ENCODE measurements at places on chromosomes 4 and X.

- no peak for DNase-seq
Observed at GRCh38 chr4:2417765-2418649, at the start of gene ZFYVE28. ZFYVE28 (minus strand) TSS chr4:2418645; CDS start chr4:2418323, 322 bp downstream.

DNA sequence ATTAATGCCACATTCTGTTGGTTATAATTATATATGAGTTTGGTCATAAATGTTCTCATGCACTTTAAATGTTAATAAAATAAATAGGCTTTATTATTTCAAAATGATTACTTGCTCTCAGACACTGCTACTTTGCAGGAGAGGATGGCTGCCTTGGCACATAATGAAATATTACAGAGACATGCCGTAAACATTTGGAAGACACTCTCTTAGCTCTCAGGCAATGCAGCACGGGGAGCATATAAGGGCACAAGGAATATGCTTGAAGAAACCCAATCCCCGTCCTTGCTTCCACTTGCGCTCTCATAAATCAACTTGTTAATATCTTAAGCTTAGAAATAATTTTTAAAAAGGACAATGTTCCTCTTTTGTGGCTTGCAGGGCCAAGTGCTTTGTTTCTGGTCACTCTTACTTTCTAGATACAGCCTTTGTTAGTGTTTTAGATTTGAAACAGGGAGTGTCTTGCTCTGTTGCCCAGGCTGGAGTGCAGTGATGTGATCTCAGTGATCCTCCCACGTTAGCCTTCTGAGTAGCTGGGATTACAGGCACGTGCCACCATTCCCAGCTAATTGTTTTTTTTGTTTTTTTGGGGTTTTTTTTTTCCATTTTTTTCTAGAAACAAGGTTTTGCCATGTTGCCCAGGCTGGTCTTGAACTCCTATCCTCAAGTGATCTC lies 445.0 kb downstream of the SPRY1 start:
- DNase-seq, result no peak

- no peak for DNase-seq
Observed at GRCh38 chr4:169175476-169175875, 95.3 kb downstream of the SH3RF1 start.

DNA sequence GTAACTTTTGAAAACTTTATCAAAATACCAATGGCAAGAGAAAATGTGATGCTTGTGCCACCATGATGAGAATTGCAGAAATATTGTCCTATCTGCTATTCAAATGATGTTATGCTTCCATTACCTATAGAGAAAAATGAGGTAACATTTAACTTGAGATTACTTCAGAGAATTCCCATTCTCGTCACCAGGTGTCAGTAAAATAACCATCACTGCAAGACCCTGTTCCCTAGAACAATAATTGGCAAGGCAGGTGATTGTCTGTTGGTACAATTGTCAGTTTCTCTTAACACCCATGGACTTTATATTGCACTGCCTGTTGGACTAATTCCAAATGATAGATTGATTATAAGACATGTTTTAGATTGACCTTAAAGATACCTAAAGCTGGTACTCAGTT lies 179.9 kb downstream of the GABRG1 start:
- no peak for DNase-seq

GRCh38 chrX:13808865-13809264 lies 8.0 kb downstream of the GPM6B start:
- DNase-seq, result no peak

DNA sequence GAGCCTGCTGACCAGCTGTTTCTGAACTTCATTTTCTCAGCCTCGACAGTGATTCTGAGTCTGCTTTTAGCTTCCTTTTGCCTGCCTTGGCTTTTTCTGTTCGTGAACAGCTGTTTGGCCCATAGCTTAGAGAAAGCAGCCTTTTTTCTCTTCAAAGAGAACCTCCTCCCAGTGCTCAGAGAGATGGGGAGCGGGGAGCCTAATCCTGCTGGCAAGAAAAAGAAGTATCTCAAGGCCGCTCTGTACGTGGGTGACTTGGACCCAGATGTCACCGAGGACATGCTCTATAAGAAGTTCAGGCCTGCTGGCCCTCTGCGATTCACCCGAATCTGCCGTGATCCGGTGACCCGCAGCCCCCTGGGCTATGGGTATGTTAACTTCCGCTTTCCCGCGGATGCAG lies 756 bp downstream of the PABPC5 start:
- DNase-seq, result no peak

DNA sequence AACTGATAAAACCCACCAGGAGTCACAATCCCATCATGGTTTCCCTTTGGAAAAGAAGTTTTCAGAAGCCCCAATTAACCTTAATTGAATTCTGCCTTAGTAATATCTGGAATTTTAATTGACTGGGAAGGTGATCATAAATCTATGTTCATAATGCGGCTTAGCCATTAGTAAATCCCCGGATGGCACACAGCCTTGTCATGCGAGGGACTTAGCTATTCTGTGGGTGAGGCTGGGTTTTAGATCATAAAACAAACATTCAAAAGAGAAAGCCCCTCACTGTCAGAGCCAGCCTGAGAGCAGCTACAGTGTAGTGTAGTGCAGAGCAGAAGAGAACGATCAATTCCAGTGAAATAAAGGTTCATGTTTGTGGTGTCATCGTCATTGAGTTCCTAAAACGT lies 124.0 kb upstream of the NOCT start:
- no peak for DNase-seq

DNA sequence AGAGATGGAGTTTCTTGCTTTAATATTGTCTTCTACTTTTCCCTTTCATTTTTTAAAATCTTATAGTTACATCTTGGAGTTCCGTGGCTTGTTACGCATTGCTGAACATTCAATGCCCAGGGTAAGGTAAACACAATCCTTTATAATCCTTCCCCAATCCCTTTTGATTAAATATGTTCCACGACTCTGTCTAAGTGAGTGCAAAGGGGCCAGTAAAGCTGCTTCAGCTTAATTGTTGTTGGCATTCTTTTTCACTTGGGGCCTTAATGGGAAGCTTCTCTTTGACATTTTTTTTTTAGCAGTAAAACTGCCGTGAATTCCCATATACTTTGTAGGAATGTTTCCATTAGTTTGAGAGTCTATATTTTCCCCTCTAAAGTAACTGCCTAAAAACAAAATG lies 1028.1 kb downstream of the C4orf33 start:
- DNase-seq, result no peak

DNA sequence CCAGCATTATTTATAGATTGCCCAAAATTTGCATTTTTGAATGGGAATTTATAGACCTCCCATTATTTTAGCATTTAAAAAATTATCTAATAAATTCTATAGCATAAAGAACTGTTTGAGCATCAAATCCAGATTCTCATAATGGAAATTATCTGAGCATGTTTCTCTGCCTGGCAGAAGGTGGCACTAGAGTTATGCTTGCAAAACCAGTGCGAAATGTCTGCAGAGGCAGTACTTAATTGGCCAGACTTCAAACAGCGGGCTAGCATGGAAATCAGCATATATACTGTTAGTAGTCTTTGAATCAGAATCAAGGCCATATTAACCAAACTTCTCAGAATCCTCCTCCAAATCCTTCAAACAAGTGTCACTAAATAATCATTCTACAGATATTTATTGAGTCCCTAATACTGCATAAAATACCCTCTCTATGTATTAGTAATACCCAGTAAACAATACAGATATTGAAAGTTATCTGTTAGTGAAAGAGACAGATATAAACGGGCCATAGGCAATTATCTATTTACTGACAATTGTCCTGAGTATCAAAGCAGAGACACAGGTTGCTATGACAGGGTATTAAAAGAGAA lies 78.7 kb upstream of the DCLK2 start:
- no peak for DNase-seq

DNA sequence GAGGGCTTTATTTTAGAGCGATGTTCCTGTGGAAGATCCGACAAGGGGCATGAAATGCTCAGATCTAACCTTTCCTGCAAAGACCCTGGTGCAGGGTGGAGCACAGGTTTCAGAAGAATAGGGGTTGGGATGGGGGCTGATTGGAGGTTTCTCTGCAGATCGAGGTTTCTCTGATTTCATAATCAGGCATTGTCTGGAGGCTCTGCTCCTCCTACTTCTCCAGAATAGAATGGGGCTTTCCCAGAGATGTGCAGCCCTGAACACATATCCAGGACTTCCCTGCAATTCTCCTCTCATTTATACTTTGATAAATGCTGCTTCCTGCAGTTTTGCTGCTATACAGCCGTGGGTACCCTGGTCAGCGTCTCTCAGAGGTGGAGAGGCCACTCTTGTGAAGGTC lies 397.6 kb upstream of the BOD1L1 start:
- DNase-seq, result no peak

DNA sequence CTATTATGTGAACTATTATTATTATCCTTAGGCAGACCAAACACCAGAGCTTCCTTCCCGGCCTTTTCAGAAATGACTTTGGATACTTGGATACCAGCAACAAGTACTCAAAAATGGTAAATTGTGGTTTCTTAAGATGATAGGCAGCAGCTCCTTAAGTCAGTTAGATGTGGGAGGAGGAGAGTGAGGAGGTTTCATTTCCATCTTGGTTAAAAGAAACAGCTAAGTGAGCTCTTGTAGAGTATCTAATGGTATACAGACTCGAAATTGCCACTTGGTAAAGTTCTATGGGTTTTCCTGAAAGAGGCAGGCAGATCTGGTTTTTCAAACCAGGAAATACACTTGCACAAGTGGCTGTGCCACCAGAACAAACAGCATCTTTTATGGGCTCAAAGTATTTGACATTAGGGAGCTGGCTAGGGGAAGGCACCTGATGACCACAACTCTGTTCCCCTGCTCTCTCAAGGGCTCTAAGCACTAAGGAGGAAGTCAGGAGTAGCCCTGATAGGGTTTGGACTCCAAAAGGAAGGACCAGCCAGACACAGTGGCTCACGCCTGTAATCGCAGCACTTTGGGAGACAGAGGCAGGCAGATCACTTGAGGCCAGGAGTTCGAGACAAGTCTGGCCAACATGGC lies 130.9 kb downstream of the TMEM164 start:
- DNase-seq, result no peak

GRCh38 chr4:183320211-183321059 lies at the start of gene CLDN22:
CLDN22 (minus strand) TSS chr4:183320276; CDS start chr4:183320218, 58 bp downstream.
- no peak for DNase-seq

DNA sequence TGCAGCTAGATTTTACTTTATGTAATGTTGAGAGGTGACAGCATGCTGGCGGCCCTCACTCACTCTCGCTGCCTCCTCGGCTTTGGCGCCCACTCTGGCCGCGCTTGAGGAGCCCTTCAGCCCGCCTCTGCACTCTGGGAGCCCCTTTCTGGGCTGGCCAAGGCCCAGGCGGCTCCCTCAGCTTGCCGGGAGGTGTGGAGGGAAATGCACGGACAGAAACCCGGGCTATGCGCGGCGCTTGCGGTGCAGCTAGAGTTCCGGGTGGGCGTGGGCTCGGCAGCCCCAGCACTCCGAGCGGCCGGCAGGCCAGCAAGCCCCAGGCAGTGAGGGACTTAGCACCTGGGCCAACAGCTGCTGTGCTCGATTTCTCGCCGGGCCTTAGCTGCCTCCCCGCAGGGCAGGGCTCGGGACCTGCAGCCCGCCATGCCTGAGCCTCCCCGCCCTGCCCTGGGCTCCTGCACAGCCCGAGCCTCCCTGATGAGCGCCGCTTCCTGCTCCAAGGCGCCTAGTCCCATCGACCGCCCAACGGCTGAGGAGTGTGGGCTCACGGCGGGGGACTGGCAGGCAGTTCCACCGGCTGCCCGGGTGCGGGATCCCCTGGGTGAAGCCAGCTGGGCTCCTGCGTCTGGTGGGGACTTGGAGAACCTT lies 128.7 kb downstream of the GASK1B start:
- no peak for DNase-seq

GRCh38 chrX:1870421-1870820 lies 255.6 kb downstream of the ASMT start:
- no peak for DNase-seq

DNA sequence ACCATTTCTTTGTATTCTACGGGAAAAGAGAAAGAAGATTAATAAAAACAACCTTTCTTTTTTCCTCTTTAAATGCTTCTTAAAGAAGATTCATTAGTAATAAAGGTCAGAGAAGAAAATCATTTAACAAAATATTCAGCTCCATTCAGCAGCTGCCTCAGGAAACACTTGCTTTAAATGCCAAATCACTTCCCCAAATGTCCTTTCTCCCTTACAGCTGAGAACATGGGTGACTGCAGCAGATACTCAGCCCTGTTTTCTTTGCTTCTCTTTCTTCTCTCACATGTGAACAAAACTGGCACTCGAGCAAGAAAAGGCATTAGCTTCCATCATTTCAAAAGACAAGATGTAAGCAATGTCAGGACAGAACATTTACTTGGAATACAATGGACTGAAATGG lies 120.2 kb downstream of the INPP4B start:
- no peak for DNase-seq

DNA sequence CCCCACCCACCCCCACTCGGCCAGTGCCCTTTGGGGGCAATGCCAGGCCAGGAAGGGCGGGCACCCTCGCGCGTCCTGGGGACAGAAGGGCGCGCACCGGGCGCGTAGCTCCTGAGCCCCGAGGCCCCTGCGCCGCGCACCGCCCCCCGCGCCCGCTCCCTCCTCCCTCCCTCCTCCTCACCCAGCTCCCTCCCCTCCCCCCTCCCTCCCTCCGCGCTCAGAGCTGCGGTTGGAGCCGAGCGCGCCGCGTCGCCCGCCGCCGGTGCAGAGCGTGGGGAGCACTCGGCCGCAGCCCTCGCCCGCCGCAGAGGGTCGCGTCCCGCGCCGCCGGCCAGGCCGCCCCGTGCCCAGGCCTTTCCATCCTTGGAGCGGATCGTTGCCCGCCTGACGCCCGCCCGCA lies at the start of gene ATP2B3:
TSS of gene ATP2B3 (plus strand) at position 220 of the 400 bp plus-strand sequence. CDS start 18,606 bp downstream, outside the sequence.
- no peak for DNase-seq

- DNase-seq, result no peak
Observed at GRCh38 chrX:45849261-45849862, 648.7 kb upstream of the DIPK2B start.

GRCh38 chr4:90542216-90542615 lies 415.0 kb downstream of the CCSER1 start:
- DNase-seq, result no peak

GRCh38 chrX:111088628-111089027 lies 7.4 kb upstream of the PAK3 start:
- DNase-seq, result no peak

- no peak for DNase-seq
Observed at GRCh38 chr4:99723612-99724011, 66.0 kb upstream of the C4orf54 start.

DNA sequence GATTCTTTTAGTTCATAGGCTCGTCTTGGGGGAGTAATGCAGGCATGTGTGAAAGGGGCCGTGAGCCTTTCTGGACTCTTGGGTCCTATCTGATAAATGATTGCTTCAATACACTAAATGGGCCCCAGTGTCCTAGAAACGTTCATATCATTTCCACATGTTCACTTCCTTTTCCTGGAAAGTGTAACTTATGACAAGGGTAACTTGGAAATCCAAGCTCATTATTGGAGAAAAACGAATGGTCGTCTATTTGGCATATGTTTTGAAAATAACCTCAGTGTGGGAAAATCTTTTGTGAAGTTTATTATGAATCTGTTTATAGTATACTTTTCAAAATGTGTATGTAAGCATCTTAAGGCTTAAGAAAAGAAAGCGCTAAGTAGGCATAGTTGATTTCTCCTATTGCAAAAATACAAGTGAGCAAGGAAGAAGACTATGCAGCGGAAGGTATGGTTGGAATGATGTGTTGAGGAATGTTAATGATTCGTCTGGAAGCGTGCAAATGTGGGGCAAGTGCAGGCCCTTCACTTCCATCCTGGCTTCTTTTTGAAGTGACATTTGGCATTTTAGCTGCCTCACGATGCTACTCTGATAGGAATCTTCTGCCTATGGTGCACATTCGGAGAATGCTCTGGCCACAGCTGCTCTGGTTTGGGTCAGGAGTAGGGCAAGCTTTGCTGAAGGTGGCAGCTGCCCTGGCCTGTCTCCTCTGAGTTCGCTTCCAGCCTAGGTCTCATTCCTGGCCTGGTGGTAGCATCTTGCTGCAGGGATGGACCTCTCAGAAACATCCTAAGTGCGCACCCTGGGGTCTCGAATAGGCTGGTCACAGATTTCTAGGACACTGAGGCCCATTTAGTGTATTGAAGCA lies 49.5 kb upstream of the STOX2 start:
- DNase-seq, result no peak

GRCh38 chr4:92270908-92271307 lies 32.9 kb upstream of the GRID2 start:
- DNase-seq, result no peak
